Activated CD8-positive, alpha-beta T cell treated with anti-CD3 and anti-CD28 coated beads, Interleukin-2, amount 10 ng/mL, durations not matched to agents 7 days and 5 days (primary cell): ENCODE measurements at places on chromosomes 2 and 18. TPM values are rescaled to one million over a fixed set of nuclear protein-coding genes. Genes with fewer than 3 reads are reported as not detected.
A peak's percentile ranks its signal among the peaks of the same experiment; 100 is the strongest.

NAT8 gene
- total RNA-seq = not detected

PKDCC gene
- not detected for total RNA-seq

ACMSD gene
- total RNA-seq = not detected

POTEF gene
- not detected for total RNA-seq

FEV gene
- not detected for total RNA-seq

MROH2A gene
- not detected for total RNA-seq

- DNase-seq = no peak
Measured at GRCh38 chr2:84288293-84288692, 170.8 kb downstream of the SUCLG1 start.

DNA sequence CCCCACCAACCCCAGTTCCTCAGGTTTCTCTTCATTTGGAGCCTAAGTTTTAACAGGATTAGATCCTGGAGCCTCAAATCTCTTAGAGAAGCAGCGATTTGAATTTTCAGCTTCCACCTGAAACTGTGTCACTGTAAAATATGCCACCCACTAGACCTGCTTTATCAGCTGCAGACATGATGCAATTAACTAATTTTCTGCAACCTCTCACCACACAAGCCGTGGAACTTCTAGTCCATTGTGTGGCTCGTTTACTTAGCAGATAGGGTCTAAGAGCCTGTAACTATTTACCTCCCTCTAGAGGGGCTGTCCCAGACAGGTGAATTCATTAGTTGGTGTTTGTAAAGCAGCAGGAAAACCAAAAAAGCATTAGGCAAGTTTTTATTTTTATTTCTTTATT is 31.6 kb upstream of the FZD5 start:
- DNase-seq = no peak

- DNase-seq = peak; percentile 67
Measured at GRCh38 chr2:70440621-70441020, 113.0 kb downstream of the TGFA start.

DNA sequence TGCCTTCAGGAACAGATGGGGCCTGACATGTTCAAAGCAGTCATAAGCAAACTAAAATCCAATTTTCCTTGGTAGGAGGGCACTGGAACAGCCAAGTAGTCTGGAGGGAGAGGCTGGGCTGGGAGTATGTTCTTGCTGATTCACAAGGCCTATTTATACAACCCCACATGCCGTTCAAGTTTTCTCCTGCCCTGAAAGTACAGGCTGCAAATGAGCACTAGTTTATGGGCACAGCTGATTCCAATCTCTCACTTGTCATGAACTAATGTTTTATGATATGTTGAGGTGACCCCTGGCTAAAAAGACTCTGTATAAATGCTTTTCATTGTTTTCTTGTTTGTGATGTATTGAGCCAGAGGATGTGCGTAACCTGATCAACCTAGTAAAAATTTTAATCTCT is 183.4 kb upstream of the SRD5A2 start:
- no peak for DNase-seq

DNA sequence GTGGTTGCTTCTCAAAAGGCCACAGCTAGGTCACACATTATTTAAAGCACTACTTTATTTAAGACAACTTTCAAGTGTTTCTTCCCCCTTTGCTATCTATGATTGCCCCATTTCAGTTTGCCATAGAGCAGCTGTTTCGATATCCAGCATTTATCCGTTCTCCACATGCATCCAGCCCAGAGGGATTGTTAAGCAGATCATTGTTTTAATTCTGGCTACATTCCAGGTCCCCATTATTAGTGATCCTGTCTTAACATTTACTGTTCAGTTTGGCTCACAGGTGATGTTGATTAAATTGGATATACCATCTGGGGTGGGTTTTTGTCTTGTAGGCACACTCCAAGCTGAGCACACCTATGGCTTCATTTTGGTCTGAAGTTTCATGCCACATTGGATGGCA is 638.7 kb downstream of the ZEB2 start:
- DNase-seq = no peak

DNA sequence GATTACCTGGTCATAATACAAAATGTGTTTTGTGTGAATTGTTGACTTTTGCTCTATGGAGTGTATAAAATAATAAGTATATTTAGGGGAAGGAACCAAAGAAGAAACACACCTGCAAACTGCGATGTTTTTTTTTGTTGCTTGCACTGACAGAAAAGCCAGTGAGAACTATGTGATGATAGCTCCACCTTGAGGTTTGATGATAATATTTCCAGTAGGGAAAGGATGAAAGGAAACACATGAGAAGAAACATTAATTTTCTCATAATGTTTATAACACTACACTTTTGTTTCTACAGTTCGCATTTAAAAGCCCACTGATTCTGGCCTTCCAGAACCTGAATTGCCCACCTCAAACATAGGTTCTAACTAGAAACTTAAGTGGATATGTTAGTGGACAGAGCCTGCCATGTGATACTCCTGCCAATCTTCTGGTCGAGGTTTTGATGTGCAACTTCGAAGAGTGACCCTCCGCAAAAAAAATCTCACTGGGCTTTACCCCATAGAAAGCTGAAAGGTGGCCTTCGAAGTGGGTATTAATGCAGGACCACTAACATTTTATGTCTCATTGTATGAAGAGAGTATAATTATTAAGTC is 476.4 kb upstream of the SPHKAP start:
- DNase-seq = no peak

GRCh38 chr2:223001797-223002175 is 50.2 kb upstream of the KCNE4 start:
- no peak for DNase-seq

GRCh38 chr2:32678825-32679224 is 51.0 kb downstream of the TTC27 start:
- DNase-seq = no peak

DNA sequence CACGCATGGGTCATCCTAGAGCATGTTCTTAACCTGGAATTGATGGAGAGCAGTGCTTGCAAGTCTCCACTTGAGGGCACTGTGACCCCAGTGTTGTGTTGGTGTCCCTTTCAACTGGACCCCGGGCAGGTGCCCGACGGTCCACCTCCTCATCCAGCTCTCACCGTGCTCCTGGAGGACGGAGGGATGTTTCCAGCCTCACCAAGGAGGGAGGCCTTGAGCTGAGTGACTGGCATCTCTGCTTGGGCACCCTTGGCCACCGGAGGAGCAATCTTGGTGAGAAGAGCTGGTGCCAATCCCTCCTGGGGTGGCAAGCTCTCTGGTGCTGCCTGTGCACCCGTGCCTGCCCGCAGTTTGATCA is 45.4 kb upstream of the ASB18 start:
- no peak for DNase-seq

DNA sequence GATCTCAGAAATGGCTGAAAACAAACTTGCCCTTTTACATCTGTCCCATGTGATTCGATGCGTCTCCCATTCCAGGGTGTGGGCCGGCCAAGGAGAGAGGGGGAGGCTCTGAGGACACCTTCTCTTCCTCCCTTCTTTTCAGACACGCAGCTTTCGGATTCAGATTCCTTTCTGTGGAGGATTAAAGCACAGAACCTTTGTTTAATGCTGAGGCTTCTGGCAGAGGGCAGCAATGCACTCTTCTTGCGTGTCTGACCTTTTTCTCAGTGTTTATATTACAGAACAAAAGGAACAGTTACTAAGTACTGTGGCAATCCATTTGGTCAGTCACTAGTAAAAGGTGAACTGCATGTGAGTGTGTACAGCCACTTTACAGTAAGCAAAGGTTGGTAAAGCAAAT is 268.9 kb upstream of the CCDC68 start:
- DNase-seq = no peak

DNA sequence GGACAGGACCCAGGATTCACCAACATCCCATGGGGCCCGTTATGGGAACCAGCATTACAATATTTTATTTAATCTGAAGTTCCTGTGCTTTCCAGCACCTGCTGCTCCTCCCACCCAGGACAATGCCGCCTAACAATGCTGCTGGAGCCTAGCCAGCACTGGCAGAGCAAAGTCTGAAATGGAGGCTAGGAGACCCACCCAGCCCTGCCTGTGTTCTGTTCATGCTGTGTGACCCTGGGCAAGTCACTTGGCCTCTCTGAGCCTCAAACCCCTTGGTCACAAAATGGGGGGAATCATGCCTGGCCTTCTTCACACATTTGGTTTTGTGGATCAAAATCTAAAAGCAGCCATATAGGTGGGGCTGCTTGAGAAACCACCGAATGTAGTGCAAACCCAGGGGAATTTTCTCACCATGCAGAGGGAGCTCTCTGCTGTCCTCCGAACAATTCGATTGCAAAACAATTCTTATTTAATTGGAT is 38.5 kb upstream of the ODC1 start:
- no peak for DNase-seq

DNA sequence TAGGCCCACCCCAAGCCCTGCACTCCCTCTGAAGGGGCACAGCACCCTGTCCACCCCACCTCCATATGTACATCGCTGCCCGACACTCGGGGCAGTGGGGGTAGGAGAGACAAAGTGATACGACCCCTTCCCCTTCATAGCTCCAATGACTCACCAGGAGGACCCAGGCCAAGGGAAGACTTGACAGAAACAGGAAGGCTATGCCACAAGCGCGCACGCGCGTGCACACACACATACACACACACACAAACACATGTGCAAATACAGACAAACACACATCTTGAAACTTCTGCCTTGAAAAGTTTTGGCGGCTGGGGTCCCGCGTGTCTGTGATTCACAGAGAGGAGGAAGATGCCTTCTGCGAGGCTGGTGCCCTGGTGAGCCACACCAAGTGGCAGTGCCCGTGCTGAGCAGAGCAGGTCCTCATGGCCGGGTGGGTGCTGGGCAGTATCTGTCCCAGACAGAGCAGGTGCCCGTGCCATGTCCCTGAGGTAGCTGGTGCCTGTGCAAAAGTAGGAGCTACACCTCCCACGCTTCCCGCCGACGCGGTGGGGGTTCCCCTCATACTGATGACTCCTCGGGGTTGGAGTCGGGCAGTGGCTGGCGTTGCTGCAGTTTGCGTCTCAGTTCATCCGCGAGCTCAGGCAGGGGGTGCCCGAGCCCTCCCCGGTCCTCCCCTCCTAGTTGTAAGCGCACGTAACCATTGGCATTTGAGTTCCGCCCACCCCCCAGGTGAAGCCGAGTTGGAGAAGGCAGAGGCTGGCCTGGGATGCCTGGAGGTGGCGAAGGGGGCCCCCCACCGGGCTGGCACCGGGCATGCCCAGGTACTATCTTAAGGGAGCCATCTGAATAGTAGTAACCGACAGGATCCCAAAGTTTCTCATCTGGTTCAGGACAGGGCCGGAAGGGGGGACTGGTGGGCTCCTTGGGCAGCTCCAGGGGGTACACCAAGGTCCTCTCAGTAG is 2.5 kb upstream of the ANKRD39 start:
- DNase-seq = no peak
